ENCODE measurements at places on chromosomes 5 and 9.

GRCh38 chr5:80698369-80698768 is 43.6 kb upstream of the DHFR start:
- DNase-seq = no peak

- DNase-seq = no peak
Observed at GRCh38 chr9:5593904-5594303, 35.0 kb upstream of the RIC1 start.

- DNase-seq = no peak
Observed at GRCh38 chr5:90221951-90222350, 187.6 kb downstream of the CETN3 start.

- DNase-seq = no peak
Observed at GRCh38 chr9:132754236-132754635, 84.0 kb downstream of the GTF3C4 start.

DNA sequence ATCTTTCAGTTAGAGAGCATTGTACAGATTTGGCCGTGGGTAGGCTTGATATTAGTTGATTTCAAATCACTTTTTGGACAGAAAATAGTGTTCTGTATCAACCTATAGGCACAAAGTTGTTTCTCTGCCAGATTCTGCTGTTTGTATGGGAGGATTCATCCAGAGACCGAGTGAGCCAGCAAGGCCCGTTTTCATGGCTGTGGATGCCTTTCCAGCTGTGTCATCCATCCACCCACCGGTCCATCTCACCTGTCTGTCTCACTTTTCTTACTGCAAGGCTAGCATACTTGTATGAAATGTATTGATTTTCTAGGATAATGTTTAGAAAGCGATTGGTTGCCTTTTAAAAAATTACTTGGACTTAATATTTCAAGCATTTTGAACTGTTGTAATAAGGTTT is 34.4 kb downstream of the ICE1 start:
- no peak for DNase-seq

DNA sequence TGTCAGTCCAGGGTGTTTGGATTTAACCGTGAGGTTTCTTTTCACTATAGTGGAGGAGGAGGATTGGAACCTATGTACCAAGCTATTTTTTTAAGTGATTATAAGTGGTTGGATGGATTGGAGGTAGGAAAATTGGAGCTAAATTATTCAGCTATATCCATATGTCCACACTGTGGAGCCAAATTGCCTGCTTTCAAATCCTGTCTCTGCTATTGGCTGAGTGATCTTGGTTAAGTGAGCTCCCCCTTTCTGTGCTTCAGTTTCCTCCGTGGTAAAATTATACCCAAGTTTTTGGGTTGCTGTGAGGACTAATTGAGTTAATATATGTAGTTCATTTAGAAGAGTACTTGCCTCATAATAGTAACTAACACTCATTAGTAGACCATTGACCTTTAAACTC is 2.5 kb downstream of the CENPP start:
- peak; percentile 88 for DNase-seq

DNA sequence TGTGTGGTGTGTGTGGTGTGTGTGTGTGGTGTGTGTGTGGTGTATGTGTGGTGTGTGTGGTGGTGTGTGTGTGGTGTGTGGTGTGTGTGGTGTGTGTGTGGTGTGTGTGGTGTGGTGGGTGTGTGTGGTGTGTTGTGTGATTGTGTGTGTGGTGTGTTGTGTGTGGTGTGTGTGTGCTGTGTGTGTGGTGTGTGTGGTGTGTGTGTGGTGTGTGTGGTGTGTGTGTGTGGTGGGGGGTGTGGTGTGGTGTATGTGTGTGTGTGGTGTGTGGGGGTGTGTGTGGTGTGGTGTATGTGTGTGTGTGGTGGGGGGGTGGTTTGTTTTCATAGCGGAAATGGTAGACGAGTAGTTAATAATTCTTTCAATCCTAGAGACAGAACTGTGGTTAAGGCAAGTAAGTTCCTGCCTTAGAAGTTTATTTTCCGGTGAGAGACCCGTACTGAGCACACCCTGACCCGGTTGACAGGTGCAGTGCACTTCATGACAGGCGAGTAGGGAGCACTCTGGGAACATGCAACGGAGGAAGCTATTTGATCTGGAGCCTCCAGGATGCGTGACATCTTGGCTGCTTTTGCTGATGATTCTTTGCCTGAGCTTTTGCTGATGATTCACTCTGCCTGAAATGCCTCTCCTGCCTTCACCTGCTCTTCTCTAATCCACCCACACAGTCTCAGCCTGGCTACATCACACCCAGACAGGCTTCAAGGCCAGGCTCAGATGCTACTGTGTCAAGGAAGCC is 21.7 kb upstream of the FAT2 start:
- DNase-seq = no peak
